HepG2 (cell line): ENCODE measurements at places on chromosomes 3 and 15.

GRCh38 chr3:124407260-124407659 is 323.0 kb upstream of the UMPS start:
- no peak for DNase-seq

DNA sequence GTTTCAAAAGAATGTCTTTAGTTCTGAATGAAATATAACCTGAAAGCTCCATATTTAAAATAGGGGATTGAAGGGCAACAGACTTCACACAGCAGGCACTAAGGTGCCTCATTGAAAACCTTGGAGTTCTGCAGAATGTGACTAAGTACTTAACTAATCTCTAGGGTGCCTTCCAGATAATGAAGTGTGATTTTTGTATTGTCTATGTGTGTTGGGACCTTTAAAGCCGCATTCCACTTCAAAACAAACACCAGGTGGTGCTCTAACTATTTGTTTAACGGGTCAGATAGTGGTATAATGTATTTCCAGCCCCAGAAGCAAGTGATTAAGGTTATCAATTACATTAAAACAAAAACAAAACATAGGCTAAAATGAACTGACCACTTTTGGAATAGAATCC is 28.0 kb downstream of the TFG start:
- no peak for DNase-seq

GRCh38 chr3:58214484-58215316 is 3.9 kb upstream of the DNASE1L3 start:
- DNase-seq: no peak

DNA sequence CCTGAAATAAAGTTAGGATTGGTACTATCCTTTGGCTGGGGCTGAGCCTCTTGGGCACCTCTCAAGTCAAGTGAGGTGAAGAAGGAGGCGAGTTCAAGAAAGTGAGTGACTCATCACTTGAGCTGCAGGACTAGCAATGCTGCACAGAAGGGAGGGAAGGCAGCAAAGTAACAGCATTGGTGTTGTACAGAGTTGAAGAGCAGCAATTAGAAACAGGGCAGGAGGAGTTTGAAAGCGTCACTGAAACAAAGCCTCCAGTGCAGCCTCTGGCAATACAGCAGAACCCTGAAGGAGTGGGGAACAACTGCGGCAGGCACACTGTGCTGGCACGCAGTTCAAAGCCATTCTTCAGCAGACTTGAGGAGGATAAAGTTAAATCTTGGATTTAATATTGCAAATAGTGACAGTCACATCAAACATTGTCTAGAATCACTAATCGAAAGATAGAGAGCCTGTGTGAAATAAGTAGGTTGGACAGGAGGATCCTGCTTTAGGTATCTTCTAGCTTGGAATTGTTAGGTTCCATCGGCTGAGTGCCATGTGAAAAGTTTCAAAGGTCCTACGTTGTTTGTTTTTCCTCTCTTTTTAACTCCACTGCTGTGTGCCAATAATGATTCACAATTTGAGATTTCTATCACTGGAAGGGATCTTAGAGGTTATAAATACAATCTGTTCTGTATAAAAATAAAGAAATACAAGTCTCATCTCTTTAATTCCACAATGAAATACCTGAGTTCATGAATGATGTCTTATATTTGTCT is 479.8 kb downstream of the NAALADL2 start:
- no peak for DNase-seq

DNA sequence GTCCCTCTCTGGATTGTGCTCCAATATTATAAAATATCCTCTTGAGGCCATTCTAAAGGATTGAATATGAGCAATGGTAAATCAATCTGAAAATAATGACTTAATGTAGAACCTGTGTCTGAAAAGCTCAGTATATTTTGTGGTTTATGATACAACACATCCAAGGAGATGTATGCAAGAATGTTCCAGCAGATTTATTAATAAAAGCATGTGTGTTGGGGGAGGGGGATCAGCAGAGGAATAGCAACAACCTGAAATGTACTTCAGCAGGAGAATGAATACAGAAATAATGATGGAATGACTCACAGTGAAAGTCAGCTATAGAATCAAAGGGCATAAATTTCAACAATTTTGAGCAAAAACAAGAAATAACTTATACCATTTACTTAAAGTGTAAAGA is 56.7 kb upstream of the NUDT16 start:
- DNase-seq: no peak

DNA sequence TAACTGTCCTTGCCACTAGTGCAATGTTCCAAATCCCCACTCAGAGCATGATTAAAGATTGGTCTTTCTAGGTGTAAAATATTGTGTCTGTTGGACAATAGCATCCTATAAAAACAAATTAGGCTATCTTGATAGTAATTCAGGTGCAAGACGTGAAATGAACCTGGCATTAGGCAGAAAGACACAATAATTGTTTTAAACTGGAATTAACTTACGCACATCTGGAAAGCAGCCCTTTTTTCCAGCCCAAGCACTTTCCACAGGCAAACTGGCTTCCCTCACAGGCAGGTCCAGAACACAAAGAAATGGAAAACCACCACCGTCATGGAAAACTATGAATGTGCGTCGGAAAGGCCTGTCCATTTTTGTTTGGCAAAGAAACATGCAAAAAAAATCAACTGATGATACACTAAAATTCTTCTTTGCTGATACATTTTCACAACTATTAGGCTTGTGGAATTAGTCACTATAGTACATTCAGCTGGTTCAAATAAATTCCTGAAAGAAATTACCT is 474.7 kb upstream of the IL12A start:
- no peak for DNase-seq

DNA sequence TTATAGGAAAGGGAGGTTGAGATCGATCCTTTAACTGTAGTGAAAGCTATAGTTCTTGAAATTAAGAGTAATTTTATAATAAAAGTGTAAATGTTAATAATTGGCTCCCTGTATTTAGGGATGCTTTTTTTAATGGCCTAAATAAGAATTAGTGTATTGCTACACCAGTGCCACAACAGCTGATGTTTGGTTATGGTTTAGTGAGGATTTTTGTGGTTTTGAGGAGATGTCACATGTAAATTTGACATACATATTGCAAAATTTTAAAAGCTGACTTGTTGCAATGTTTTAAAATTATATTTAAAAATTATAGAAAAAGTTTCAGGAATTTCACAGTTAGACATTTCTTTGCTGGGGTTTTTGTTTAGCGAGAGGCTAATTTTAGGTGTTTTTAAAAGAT is 3.9 kb downstream of the TSC22D2 start:
- no peak for DNase-seq
